HS-27A (cell line): ENCODE measurements at places on chromosomes 5 and 9.

GRCh38 chr5:143350751-143351602, 52.5 kb downstream of the NR3C1 start:
- DNase-seq, result no peak

GRCh38 chr5:54176066-54176830, 134.1 kb downstream of the ARL15 start:
- no peak for DNase-seq

DNA sequence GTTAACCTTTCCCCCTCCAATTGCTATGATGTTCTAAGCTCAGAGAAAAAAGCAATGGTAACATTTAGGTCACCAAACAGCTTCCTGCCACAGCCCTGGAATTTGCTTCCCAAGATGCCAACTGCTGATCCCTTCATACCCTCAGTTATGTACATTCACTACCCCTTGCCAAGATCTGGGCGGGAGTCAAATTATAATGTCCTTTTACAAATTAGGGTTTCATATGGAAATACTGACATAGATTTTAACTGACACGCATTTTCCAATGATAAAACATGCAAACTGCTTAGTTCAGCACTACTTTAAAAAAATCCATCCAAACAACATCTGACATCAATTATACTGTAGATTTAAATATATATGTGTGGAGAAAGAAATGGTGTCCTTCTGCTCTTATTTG, 5.0 kb downstream of the LOX start:
- DNase-seq, result no peak

GRCh38 chr5:119267958-119268386, 87.8 kb upstream of the TNFAIP8 start:
- peak; percentile 59 for DNase-seq

DNA sequence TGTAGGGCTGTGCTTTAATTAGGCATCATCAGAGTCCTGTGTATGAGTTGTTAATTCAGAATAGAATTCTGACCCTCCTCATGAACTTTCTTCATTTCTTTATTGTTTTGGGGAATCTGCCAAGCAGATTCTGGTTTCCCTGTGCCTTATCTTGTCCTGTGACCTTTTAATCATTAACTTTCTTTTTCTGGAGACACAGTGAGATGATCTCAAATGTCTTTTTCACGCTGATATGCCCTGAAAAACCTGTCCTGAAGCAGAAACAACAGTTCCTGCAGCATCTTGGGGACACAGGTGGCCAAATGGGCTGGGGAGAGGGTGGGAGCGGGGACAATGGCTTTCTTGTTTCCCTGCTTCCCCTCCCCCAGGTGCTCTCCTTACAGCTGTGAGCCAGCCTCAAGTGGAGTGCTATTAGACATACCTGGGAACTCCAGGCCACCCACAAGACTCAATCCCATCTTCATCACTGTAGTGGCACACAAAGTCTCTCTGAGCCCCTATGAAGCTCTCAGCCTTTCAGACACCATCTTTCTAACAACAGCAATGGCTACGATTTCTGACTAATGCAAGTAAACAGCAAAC, 213.8 kb downstream of the ATP10B start:
- no peak for DNase-seq

- DNase-seq, result no peak
These were observed 146.6 kb downstream of the SEC61B start for GRCh38 chr9:99368341-99369326.

DNA sequence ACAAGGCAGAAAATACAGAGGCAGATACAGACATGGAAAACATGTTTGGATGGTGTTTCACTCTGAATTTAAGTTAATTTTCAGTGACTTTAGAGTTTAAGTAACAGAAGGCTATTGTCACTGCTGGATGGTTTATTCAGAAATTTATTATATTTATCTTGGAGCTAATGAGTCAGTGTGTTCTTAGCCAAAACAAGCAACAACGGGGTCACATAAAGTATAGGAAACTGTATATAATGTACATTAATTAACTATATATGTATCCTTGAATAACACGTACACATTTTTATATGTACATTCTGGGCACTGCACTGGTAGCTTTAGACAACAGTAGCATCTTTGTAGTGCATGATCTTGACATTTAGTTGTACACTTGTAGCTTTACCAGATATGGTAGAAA, 30.7 kb downstream of the CYLC2 start:
- no peak for DNase-seq

GRCh38 chr9:85302938-85303756, 438.6 kb downstream of the AGTPBP1 start:
- no peak for DNase-seq

DNA sequence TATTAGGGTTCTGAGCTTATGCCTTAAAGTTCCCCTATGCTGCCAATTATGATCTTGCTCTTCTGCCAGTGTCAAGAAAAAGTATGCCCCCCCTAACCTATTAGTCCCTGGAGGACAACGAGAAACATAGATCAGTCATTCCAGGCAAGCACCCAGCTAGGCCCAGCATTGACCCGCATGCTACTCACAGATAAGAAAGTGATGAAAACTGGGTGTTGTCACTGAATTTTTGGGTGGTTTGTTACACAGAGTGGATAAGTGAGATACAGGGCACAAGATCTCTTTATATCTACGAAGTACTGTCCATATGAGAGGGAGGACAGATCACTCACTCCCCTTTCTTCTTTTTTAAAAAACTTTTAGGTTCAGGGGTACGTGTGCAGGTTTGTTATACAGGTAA, 6.4 kb upstream of the TEX48 start:
- no peak for DNase-seq

GRCh38 chr5:17154211-17154996, 63.0 kb upstream of the BASP1 start:
- DNase-seq, result no peak

GRCh38 chr5:1438871-1439270, 6.4 kb downstream of the SLC6A3 start:
- DNase-seq, result no peak
